ENCODE measurements at places on chromosomes 11 and 22.

DNA sequence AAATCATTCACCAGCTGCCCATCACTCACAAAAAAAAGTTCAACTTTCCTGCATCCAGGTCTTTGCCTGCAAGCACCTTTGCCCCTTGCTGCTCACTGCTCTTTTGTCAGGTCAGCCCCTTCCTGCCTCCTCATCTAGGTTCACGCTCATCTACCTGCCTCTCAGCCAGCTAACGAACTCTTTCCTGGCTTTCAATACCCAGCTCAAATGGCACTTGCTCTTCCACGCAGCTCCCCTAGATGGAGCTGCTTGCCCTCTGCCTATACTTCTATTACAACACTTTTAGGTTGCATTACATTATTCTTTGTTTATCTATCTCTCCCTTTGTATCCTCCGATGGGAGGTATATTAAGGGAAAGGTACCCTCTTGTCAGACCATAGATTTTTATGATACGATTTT lies 78.9 kb upstream of the TBCEL start:
- no peak for DNase-seq

GRCh38 chr11:110217223-110217877 lies 79.1 kb downstream of the RDX start:
- no peak for DNase-seq

DNA sequence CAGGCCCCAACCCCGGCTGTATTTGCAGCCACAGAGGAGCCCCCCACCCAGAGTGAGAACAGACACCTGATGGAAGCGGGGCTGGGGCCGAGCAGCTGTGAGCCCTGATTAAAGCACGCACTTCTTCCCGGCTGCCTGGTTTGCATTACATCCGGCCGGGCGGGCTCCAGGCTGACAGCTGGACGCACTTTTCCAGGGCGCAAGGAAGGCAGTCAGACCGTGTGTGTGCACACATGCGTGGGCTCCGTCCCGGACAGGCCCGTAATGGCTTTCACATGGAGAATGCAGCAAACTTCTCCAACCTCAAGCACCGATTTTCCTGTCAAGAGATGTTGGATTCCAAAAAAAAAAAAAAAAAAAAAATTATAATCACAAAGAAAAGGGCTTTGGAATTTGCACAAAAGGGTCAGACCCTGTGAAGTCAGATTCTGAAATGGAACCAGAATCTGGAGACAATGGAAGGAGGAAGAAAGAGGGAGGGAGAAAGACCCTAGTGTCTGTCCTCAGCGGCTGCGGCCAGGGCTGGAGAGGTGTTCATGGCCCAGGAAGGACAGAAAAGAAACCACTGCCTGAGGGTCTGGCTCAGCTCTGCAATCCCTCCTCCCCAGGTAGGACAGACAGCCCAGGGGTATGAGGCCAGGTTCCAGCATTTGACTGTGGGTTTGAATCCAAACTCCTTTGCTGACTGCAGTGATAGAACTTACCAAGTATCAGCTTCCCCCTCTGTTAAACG lies 365.5 kb downstream of the MN1 start:
- DNase-seq, result no peak

- DNase-seq, result no peak
Observed at GRCh38 chr11:34284811-34285481, 72.9 kb downstream of the ABTB2 start.

DNA sequence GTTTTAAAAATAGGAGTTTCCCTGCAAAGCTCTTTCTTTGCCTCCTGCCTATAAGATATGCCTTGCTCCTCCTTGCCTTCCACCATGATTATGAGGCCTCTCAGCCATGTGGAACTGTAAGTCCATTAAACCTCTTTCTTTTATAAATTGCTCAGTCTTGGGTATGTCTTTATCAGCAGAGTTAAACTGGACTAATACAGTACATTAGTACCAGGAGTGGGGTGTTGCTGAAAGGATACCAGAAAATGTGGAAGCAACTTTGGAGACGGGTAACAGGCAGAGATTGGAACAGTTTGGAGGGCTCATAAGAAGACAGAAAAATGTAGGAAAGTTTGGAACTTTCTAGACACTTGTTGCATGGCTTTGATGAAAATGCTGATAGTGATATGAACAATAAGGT lies 709.9 kb downstream of the LUZP2 start:
- DNase-seq, result no peak

DNA sequence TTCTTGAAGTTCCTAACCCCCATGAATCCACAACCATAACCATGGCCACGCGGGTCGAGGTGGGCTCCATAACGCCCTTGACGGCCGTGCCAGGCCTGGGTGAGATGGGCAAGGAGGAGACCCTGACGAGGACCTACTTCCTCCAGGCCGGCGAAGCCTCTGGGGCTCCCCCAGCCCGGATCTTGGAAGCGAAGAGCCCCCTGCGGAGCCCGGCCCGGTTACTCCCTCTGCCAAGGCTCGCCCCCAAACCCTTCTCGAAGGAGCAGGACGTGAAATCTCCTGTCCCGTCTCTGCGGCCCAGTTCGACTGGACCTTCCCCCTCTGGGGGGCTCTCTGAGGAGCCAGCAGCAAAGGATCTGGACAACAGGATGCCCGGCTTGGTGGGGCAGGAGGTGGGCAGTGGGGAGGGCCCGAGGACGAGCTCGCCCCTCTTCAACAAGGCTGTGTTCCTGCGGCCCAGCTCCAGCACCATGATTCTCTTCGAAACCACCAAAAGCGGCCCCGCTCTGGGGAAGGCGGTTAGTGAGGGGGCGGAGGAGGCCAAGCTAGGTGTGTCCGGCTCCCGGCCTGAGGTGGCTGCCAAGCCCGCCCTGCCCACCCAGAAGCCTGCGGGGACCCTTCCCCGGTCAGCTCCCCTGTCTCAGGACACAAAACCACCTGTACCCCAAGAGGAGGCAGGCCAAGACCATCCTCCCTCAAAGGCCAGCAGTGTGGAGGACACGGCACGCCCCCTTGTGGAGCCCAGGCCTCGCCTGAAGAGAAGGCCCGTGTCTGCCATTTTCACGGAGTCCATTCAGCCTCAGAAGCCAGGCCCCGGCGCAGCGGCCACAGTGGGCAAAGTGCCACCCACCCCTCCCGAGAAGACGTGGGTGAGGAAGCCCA lies 75.7 kb downstream of the KIAA1671 start:
- peak; percentile 30 for DNase-seq

DNA sequence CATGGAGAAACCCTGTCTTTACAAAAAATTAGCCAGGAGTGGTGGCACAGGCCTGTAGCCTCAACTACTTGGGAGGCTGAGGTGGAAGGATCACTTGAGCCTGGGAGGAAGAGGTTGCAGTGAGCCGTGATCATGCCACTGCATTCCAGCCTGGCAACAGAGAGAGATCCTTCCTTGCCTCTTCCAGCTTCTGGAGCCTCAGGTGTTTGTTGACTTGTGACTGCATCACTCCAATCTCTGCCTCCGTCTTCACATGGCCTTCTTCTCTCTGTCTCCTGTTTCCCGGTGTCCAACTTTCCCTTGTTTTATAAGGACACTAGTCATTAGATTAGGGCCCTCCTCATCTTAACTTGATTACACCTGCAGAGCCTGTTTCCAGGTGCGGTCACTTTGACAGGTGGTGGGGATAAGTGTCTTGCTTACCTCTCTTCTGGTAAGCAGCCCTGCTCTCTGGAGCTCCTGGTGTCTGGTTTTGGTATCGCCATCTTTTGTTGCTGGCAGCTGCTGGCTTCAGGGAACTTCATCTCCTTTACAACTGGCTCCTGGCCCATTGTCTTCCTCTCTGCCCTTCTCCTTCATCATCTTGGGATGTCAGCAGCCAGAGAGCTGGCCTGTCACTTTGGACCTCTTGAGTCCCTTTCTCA lies 8.2 kb upstream of the USP2 start:
- DNase-seq, result peak; percentile 50

GRCh38 chr11:64608046-64608445 lies 17.0 kb downstream of the SLC22A12 start:
- no peak for DNase-seq

All from natural killer cell (primary cell).